Neuronal stem cell (in vitro differentiated cells): ENCODE measurements at places on chromosomes 2 and 18.

GRCh38 chr18:27185025-27185763, at the start of gene CHST9:
CHST9 (minus strand) TSS chr18:27185308; CDS start chr18:27142809, 42,499 bp downstream.
- peaks cover 5% of the 10 kb centered on the region for H3K4me1 ChIP-seq
- peaks cover 81% of the 10 kb centered on the region for H3K27me3 ChIP-seq
- H3K36me3 ChIP-seq, result no peaks in the 10 kb centered on the region

GRCh38 chr2:186968277-186968676, 119.3 kb upstream of the ZSWIM2 start:
- DNase-seq, result no peak
- H3K36me3 ChIP-seq, result no peaks in the 10 kb centered on the region
- H3K4me3 ChIP-seq, result no peak overlapping the region
- no peak overlapping the region for H3K27ac ChIP-seq
- no peaks in the 10 kb centered on the region for H3K4me1 ChIP-seq

GRCh38 chr2:1787755-1788477, 43.6 kb upstream of the PXDN start:
- no peaks in the 10 kb centered on the region for H3K36me3 ChIP-seq
- no peak for DNase-seq

- H3K27ac ChIP-seq, result no peak overlapping the region
- H3K36me3 ChIP-seq, result no peaks in the 10 kb centered on the region
- H3K4me3 ChIP-seq, result no peak overlapping the region
- H3K4me1 ChIP-seq, result no peaks in the 10 kb centered on the region
- no peaks in the 10 kb centered on the region for H3K27me3 ChIP-seq
Observed at GRCh38 chr2:143885461-143885860, 634.5 kb downstream of the ZEB2 start.

DNA sequence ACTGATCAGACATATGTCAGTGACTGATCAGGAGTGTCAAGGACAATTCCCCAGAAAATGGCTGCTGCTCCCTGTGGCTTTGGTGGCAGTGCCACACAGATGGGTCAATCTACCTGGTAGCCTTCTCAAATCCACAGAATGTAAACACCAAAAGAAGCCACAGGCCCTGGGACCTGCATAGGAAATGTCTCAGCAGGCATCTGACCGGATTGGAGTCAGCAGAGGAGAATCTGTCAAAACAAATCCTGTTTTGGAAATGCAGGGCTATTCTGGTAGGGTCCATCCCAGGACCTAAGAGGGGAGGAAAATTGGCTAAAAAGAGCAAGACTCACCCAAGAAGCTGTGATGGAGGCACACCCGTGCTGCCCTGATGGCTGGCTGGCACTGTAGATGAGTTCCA, 189.7 kb downstream of the TMEM247 start:
- H3K27ac ChIP-seq, result no peak overlapping the region
- no peak overlapping the region for H3K4me3 ChIP-seq
- no peaks in the 10 kb centered on the region for H3K4me1 ChIP-seq
- H3K36me3 ChIP-seq, result no peaks in the 10 kb centered on the region
- DNase-seq, result no peak
- H3K27me3 ChIP-seq, result peaks cover 12% of the 10 kb centered on the region

GRCh38 chr18:59429608-59430007, 70.5 kb upstream of the LMAN1 start:
- no peaks in the 10 kb centered on the region for H3K27me3 ChIP-seq
- no peak overlapping the region for H3K27ac ChIP-seq
- no peak overlapping the region for H3K4me3 ChIP-seq

GRCh38 chr2:149885468-149885867, 297.9 kb upstream of the MMADHC start:
- H3K4me1 ChIP-seq, result no peaks in the 10 kb centered on the region
- no peak overlapping the region for H3K27ac ChIP-seq
- no peak overlapping the region for H3K4me3 ChIP-seq
- no peaks in the 10 kb centered on the region for H3K36me3 ChIP-seq

GRCh38 chr2:71923143-71923525, 224.5 kb downstream of the CYP26B1 start:
- H3K36me3 ChIP-seq, result no peaks in the 10 kb centered on the region
- H3K27ac ChIP-seq, result no peak overlapping the region
- DNase-seq, result no peak

DNA sequence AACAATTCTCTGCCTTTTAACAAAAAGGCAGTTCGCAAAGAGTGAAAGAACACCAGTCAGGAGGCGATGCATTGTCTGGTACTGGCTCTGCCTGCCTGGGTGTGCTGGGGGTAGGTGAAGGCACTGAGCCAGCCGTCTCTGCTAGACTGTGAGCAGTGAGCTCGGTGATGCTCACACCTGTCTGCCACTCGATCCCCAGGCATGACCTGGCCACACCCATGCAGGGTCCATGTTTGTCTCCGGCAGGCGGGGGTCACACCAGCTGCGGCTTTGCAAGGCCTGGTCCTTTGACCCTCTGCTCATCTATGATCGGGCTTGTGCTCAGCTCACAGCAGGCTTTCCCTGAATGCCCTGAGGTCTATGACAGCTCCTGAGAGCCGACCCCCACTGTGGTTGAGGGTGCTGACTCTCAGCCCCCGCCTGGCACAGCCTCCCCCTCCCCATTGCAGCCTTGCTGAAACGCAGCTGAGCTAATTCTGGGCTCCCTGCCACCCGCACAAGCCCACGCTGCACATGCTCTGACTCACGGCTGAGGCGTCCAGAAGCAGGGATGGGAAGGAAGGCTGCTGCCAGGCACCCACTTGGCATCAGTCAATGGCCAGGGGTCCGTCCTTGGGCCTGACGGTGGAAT, 23.7 kb downstream of the CRACDL start:
- H3K4me1 ChIP-seq, result peaks cover 17% of the 10 kb centered on the region
- no peak for DNase-seq
- H3K36me3 ChIP-seq, result no peaks in the 10 kb centered on the region
- no peak overlapping the region for H3K27ac ChIP-seq
- H3K4me3 ChIP-seq, result no peak overlapping the region

DNA sequence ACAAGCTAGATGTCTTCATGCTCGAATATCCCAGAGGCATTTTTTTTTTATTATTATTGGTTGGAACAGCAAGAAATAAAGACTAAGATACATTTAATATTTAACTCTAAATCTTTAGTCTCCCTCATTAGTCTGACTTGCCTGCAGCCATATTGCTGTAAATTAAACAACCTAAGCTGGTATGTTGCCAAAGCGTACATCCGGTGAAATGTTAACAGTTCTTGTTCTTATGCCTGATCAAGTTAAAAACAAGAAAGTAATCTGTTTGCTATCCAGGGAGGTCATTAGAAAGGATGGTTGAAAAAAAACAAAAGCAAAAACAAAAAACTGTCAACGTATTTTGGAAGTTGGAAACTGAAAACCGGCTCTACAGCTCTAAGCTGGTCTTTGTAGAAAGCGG, 125.9 kb upstream of the NABP1 start:
- no peak overlapping the region for H3K4me3 ChIP-seq
- no peaks in the 10 kb centered on the region for H3K27me3 ChIP-seq
- no peak overlapping the region for H3K27ac ChIP-seq
- peaks cover 2% of the 10 kb centered on the region for H3K4me1 ChIP-seq

GRCh38 chr18:43772907-43773306, 495.6 kb upstream of the SYT4 start:
- H3K36me3 ChIP-seq, result no peaks in the 10 kb centered on the region
- no peak for DNase-seq
- no peak overlapping the region for H3K4me3 ChIP-seq
- peak overlapping the region; percentile 57 for H3K27ac ChIP-seq
